ENCODE measurements at places on chromosomes 2 and 18.

- no peak for DNase-seq
Measured at GRCh38 chr2:2577407-2577831, 246.3 kb upstream of the MYT1L start.

- DNase-seq: no peak
Measured at GRCh38 chr18:79637181-79637920, 42.3 kb upstream of the CTDP1 start.

DNA sequence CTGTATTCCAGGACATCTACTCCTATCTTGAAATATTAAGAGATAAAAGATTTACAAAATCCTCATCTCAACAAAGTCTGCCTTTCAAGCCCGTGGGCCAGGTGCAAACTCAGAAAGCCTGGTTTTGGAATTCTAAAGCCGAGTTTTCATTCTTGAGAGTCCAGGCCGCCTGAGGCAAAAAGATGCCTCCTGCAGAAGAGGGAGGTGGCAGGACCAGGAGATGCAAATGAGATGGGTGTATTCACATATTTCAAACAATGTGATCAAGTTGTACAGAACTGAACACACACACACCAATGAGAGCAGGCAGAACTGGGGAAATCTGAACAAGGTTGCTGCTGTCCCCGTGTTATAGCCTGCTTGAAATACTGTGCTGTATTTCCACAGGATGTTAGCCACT lies 7.7 kb upstream of the HS6ST1 start:
- DNase-seq: no peak

DNA sequence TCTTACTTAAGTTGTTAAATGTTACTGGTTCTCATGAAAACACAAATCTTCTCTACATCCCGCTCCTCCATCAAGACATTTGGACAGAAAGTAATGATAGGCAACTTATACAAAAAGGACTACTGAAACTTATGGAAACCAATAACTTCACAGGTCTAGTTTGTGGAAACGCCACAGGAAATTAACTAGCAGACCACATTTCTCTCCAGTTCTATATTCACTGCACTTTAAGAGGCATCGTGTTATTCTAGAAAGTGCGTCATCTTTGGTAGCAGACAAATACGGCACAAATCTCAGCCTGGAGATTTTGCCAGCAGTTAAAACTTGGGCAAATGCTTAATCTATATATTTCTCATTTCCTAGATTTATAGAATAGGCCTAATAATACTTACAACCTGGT lies 164.3 kb downstream of the EPHA4 start:
- DNase-seq: no peak

GRCh38 chr2:27240406-27240805 lies 22.4 kb downstream of the SLC30A3 start:
- DNase-seq: no peak

GRCh38 chr2:223123855-223124610 lies 72.0 kb downstream of the KCNE4 start:
- DNase-seq: no peak

DNA sequence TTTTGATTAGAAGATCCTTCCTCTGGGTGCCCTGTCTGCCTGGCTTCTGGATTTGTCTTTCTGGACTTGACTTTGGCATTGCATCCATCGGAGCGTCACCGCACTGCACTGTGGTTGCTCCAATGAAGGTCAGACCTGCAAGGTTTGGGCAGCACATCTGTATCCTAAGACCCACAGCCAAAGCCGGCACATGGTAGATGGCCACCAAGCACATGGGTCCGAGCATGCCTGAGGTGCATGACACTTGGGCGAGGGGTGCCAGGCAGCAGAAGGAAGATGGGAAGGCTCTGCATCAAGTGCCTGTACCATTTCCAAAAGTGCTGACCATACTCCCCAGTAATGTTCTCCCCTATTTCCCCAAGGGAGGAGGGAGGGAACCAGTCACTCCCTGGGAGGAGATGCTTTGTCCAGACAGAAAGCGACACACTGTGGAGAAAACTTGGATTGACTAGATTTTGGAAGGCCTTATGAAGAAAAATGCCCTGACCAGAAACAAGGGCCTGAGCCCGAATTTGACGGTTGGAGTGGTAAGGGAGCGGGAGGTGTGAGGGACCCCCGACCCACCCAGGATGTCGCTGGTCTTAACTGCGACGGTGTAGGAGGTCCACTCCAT lies 149.9 kb downstream of the LOXHD1 start:
- no peak for DNase-seq

- no peak for DNase-seq
Measured at GRCh38 chr2:120406566-120406965, 60.6 kb downstream of the INHBB start.

GRCh38 chr2:240644859-240645301 lies 19.6 kb downstream of the GPR35 start:
- DNase-seq: no peak

DNA sequence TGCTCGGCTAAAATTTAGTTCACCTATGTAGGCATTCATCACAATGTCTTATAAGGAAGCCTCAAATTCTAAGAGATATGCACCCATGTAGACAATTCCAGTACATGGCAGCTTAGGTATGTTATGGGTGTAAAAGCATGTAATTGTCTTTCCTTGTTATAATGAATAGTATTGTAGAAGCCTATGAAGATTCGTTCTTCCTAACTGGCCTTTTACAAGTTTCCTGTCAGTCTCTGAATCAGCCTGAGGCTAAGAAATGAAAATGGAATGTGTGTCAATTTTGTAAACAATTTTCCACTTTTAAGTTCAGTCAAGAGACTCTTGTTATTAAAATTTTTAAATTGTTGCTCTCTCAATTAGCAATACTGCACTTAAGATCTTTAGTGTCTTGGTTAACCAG lies 189.9 kb upstream of the GALNT5 start:
- no peak for DNase-seq

DNA sequence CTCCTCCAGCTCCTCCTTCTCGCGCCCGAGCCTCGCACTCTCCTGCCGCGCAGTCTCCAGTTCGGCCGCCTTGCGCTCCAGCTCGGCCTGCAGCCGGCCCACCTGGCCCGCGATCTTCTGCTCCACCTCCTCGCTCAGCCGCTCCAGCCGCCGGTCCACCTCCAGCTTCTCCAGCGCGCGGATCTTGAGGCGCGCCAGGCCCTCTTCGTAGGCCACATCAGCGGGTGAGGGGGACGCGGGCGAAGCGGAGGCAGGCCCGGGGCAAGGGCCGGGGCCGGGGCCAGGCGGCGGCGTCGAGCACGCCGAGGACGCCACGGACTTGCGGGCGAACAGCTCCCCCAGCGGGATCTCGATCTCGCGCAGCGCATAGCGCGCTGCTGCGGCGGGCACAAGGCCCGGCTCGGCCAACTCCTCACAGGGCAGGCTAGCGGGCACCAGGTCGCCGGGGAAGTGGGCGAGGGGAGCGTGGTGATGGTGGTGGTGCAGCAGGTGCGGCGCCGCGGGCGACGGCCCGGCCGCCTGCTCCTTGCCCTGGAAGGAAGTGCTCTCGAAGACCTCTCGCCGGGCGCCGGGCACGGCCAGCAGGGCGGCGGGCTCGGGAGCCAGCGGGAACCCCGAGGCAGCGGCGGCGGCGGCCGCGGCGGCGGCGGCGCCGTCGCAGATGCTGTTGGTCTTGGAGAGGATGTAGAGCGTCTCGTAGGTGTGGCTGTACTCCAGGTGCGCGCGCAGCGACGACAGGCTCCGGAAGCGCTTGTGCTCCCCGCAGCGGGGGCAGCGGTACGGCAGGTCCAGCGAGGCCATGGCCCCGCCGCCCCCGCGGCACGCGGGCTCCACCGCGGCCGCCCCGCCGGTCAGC lies 15.2 kb downstream of the FBXO41 start:
- no peak for DNase-seq

GRCh38 chr2:39640107-39640506 lies 25.6 kb upstream of the TMEM178A start:
- no peak for DNase-seq

DNA sequence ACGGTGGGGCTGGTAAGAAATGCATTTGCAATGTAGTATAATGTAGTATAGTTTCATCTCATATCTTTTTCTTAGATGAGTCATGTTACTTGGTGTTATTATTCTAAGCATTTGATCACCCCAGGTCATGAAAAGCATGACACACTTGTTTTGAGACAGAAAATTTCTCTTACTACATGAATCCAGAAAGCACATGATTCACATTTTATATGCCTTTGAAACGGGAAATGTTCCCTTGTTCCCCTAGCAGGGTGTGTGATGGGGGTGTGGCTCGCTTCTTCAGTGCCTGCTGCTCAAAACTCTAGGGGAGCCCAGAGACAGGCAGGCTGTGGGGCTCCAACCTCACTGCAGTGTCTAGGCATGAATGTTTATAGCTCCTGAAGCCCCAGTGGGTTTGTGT lies 116.0 kb upstream of the RAB27B start:
- no peak for DNase-seq

GRCh38 chr2:17637131-17637906 lies 96.8 kb downstream of the VSNL1 start:
- DNase-seq: no peak

All from iPS DF 19.7 (cell line).